Stimulated activated CD4-positive, alpha-beta T cell treated with anti-CD3 and anti-CD28 coated beads, TNF-alpha, amount 100 ng/mL, for 4 hours (primary cell): ENCODE measurements at places on chromosomes 12 and 14.

GRCh38 chr14:90553298-90553920 lies 156.6 kb downstream of the CALM1 start:
- DNase-seq, result no peak

DNA sequence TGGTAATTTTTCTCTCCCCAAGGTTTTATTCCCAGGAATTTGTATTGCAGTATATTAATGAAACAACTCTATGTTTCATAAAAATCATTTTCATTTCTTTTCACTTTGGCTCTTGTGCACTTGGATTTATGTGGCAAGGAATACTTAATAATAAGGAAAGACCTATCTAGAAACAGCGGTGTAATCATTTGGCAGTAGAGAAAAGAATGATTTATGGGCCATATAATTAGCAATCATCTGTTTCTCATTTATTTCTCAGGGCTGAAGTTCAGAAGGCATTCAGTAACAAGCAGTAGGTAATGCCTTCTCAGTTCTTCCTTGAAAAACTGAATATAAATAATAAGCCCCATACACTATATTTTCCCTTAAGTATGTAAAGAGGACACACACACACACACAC lies 172.6 kb downstream of the ANO4 start:
- DNase-seq, result no peak

GRCh38 chr14:57495416-57495815 lies 1.8 kb upstream of the CCDC198 start:
- DNase-seq, result no peak

- DNase-seq, result no peak
Observed at GRCh38 chr12:119301379-119301778, 33.1 kb upstream of the CCDC60 start.

DNA sequence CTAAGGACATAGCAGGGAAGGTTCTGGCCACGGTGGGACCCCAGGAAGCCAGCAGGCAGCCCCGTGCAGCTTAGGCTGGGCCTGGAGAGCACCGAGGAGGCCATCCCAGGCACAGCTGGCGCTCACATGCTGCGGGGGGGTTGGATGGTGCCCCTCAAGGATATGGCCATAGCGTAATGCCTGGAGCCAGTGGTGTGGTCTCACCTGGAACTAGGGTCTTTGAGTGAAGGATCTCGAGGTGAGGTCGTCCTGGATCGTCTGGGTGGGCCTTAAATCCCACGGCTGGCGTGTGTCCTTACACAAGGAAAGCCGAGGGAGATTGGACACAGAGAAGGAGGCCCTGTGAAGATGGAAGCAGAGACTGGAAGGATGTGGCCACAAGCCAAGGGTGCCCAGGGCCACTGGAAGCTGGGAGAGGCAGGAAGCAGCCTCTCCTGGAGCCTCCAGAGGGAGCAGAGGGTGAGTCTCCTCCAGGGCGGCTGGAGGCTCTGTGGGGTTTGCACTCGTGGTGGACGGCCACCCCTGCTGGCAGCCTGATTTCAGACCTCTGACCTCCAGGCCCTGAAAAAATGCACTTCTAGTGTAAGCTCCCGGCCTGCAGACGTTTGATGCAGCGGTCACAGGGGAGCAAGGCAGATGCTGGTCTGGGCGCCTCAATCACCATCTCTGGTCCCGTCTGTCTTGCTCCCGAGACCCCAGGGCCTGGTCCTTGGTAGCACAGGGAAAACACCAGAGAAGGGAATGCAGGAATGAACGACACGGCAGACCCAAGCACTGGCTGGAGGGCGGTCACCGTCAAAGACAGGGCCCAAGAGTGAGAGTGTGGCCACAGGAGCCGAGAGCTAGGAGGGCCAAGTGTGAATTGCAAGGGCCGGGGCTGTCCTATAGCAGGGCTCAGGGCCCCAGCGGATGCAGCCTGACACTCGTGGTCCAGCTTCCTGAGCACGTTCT lies 218.6 kb downstream of the KIF26A start:
- no peak for DNase-seq

DNA sequence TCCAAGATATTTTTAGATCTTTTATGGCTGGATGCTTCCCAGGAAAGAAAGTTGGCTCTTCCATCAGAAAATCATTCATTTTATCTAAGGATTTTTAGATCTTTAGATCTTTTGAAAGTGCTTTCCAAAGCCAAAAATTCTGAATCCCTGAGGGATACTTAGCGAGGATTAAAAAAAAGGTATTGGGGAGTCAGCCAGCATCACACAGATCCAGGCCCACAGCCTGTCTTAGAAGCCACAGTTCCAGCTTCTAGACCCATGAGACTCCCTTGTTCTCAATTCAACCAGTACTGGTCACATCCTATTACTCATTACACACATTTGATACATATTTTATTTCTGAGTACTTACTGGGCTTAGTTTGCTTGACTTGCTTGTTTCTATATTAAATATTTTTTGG lies 49.9 kb downstream of the TSPAN8 start:
- DNase-seq, result no peak

GRCh38 chr12:8837291-8837690 lies 14.9 kb downstream of the A2ML1 start:
- no peak for DNase-seq

DNA sequence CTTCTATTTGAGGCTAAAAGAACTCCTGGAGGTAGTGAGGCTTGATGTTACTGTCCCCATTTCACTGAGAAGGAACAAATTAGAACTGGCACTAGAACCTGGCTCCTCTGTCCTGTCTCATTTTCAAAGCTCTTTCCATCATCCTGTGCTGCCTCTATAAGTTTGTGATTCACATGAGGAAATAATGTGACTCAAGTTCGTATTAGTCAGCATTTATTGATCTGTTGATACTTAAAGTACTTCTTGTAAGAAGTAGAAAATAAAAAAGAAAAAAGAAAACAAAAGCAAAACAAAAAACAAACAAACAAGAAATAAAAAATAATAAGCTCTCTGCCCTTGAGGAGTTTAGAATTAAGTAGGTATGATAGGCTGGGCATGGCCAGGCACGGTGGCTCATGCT lies 2.3 kb upstream of the ESPL1 start:
- no peak for DNase-seq

DNA sequence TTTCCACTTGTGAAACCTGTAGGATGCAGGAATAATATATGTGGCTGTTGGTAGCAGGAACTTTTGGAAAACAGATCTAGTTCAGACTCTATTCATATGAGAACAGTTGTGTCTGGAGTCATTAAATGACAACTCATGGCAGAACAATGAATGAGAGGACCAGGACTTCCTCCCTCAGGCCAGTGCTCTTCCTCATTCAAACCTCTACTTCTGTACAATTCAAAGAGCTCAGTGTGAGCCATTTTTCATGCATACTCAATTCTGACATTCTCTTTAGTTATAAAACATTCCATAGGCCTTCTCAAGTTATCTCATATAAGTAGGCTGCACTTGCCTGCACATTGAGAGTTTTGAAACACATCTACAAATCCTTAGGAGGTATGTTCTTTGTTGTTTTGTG lies 1526.6 kb upstream of the FLRT2 start:
- DNase-seq, result no peak

DNA sequence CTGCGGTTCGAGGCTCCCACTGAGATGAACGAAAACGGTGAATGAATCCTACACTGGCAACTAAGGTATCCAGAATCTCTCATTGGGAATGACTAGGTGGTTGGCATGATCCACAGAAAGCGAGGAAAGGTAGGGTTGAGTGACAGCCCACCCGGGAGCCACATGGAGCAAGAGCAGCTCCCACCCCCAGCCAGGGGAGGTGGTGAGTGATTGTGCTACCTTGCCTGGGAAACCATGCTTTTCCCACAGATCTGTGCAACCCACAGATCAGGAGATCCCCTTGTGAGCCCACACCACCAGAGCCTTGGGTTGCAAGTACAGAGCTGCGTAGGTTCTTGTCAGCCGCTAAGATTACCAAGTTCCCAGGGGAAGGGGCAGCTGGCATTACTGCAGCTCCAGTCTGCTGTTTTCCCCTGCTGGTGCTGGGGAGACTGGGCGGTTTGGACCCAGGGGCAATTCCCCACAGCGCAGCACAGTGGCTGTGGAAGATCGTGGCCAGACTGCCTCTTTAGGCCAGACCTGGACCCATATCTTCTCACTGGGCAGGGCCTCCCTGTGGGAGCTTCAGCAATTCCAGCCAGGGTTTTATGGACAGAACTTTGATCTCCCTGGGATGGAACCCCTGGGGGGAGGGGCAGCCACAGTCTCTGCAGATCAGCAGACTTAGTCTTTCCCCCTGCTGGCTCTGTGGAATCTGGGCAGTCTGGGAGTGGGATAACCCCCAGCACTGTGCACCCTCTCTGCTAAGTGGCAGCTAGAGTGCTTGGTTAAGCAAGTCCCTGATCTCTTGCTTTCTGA lies 44.6 kb upstream of the PPP4R3A start:
- no peak for DNase-seq

GRCh38 chr14:26808407-26808806 lies 210.6 kb upstream of the NOVA1 start:
- no peak for DNase-seq

- DNase-seq, result no peak
Observed at GRCh38 chr14:45028107-45028626, 55.7 kb upstream of the PRPF39 start.

GRCh38 chr12:8156416-8156815 lies 399 bp upstream of the ZNF705A start:
- no peak for DNase-seq

DNA sequence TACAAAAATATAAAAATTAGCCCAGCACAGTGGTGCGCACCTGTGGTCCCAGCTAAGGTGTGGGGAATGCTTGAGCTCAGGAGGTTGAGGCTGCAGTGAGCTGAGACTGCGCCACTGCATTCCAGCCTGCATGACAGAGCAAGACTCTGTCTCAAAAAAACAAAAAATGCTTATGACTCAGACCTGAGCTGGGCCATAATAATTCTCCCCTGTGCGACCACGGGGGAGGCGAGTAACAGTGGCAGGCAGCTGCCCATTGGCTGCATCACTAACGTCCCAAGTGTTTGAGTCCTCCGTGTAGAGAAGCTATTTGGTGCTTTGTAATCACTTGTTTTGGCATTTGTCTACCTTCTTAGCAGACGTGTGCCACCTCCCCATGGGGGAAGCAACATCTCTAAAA lies 24.9 kb downstream of the PSMC1 start:
- no peak for DNase-seq

DNA sequence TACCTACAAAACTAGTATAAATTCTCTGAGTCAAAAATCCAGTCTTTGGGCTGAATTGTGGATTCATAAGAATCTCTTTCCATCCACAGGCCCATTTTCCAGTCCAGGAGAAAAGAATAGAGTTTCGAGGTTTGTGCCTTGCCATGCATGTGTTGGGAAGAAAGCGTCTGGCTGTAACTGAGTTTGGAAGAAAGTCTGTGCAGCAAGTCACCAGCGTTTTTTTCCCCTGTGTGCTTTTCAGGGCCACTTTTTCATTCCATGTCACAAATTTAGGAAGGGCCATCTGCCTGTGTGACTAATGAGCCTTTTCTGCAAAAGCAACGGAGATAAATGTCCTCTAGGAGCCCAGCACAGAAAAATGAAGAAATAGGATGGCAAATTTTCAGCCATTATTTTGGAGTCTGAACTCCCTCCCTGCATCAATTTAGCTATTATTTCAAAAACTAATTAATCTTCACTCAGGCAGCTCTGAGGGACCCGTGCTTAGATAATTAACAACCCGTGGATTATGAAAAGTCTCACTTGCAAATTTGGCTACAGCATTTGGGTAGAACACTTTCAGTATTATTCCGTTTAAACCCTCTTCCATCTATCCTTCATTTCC lies 261.5 kb downstream of the SUDS3 start:
- DNase-seq, result no peak

- DNase-seq, result no peak
Observed at GRCh38 chr12:6555018-6555691, 687 bp downstream of the IFFO1 start.

- no peak for DNase-seq
Observed at GRCh38 chr12:57129321-57129842, 1.1 kb downstream of the LRP1 start.

DNA sequence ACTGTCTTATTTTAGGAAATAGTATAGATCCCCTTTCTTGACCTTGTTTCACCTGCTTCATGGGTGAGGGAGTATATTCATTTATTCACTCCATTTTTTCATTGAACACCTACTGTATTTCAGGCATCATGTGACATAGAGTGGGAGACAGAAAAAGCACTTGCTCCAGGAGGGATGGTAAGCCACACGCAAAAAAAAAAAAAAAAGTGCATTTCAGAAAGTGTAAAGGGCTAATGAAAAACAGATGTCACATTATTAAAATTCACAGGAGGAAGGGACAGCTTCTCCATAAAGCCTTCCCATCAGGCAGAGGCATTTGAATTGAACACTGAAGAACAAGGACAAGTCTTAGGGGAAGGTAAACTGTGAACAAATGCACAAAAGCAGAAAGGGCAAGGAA lies 7.5 kb downstream of the SLC8A3 start:
- DNase-seq, result no peak
